Ammon's horn (tissue), 1 donor: ENCODE measurements at places on chromosomes 6 and 20.

GRCh38 chr6:1598433-1598832, 11.3 kb upstream of the FOXC1 start:
- no peak for DNase-seq

GRCh38 chr6:160180706-160181105, 59.1 kb downstream of the SLC22A1 start:
- no peak for DNase-seq

DNA sequence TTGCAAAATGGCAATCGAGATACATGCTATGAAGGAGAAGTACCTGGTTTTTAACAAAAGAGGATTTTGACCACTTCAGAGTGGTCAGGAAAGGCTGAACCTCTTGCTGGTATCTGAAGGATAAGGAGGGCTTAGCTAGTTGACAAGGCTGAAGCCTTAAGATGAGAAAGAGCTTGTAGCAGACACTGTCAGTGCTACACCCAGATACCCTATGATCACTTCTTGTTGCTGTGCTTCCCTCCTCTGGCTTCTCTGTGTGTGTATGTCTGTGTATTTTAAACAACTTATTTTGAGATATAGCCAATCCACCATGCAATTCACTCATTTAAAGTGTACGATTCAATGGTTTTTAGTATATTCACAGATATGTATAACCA, 38.9 kb upstream of the TGM2 start:
- no peak for DNase-seq

- no peak for DNase-seq
Measured at GRCh38 chr6:87641065-87641692, 51.2 kb downstream of the ORC3 start.

DNA sequence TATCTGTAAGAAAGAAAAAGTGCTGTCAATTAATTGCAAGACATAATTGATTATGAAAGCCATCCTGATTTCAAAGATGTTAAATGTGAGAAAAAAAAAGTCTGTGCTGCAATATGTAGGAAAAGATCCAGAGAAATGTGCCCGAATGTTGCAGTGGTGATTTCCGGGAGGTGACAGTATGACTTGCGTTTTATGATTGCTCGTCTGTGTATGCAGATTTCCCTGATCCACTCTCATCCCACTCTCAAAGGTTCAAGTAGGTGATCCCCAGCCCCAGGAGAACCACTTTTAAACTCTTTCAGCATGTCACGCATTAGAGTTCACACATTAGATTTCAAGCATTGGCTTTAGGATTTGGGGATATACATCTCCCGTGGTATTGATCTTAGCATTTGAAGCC, 57.8 kb downstream of the TPD52L1 start:
- DNase-seq: no peak

- no peak for DNase-seq
Measured at GRCh38 chr20:4901031-4901818, 100.1 kb downstream of the SLC23A2 start.

DNA sequence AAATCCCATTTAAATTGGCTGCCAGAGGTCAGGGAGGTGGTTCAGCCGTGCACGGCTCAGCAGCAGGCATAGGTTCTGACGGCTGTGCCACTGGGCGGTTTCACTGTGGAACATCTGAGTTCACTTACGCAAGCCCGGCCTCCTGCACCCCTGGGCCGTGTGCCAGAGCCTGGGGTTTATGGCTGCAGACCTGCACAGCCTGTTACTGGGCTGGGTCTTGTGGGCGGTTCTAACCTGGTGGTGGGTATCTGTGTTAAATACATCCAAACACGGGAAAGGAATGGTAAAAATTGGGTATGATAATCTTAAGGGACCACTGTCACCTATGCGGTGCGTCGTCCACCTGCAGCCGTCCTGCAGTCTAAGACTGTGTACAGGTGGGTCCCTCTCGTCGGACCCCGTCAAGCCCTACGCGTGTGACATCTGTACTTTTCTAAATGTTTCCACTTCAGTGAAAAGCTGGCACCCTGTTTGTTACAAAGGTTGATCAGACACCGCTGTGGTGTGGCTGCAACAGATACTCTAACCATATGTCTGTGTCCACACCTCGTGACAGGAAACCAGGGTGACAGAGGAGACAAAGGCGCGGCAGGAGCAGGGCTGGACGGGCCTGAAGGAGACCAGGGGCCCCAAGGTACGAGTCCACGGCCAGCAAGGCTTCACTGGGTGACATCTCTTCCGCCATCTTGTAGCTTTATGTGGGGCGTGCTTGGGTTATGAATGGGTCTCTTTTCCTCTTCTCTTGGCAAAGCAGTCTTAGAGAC, 21.5 kb downstream of the COL9A3 start:
- DNase-seq: no peak

DNA sequence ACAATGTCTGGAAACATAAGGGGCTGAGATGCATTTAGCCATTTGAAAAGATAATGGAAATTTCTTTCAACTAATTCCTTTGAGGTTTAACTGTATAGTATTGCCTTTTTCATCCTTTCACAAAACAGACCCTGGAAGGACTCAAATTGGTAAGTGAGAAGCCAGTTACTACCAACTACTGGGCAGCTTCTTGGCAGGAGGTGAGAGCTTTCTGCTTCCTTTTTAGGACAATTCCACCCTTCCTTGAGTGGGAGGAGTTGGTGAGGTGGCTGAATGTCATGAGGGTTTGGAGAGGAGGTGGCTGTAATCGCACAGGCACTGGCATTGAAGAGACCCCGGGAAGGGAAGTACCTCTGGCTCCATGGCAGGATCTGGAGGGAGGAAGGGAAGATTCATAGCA, 341.1 kb downstream of the NRN1 start:
- no peak for DNase-seq

DNA sequence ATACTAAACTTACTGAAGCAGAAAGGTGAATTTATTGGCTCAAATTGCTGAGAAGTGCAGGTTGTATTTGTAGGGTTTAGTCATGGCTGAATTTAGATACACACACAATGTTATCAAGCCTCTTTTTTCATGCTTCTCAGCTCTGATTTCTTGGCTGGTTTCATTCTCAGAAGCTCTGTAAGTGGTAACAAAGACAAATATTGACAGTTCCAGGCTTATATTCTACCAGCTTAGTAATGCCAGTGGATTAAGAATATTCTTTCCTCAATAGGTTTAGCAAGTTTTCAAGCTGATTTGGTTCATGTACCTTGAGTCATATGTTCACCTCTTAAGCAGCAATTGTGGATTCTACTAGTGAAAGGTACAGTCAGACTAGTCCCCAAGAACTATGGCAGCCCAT, 52.1 kb upstream of the PKIB start:
- DNase-seq: no peak

DNA sequence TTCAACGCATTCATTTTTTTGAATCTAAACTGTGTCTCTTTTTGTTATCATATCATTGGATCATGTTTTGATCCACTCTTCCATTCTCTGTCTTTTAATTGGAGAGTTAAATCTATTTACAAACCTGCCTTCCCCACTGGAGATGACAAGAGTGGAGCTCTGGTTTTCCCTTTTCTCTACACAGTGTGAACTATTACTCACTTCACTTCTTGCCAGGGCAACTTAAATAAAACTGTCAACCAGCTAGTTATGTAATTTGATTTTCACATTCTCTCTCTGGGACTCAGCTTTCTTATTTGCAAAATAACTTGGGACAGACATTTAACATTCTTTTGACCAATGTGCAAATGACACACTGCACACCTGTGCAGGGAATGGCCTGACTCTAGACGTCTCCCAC, 230.8 kb upstream of the CST7 start:
- DNase-seq: no peak
